ENCODE measurements at places on chromosomes 2 and 18.
A peak's percentile ranks its signal among the peaks of the same experiment; 100 is the strongest.

GRCh38 chr2:236254674-236255073, 9.5 kb downstream of the ASB18 start:
- no peak for DNase-seq

DNA sequence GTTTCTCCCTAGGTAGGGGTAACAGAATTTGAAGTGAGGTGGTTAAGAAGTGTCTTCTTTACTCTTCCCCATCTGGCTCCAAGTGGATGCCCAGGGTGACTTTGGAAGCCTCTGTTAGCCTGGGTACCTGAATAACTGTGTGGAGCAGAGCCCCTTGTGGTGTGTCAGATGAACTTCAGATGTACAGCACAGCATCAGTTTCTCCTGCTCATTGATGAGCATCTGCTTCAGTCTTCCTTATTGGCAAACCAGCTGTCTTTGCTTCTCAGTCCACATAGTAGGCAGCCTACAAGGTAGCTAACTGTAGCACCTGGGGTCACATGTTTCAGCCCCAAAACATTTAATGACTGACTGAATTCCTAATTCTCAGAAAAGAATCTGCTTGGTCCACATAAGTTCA, 56.2 kb upstream of the ATP8B1 start:
- no peak for DNase-seq

- no peak for DNase-seq
Measured at GRCh38 chr2:38975042-38975441, 85.4 kb downstream of the ARHGEF33 start.

DNA sequence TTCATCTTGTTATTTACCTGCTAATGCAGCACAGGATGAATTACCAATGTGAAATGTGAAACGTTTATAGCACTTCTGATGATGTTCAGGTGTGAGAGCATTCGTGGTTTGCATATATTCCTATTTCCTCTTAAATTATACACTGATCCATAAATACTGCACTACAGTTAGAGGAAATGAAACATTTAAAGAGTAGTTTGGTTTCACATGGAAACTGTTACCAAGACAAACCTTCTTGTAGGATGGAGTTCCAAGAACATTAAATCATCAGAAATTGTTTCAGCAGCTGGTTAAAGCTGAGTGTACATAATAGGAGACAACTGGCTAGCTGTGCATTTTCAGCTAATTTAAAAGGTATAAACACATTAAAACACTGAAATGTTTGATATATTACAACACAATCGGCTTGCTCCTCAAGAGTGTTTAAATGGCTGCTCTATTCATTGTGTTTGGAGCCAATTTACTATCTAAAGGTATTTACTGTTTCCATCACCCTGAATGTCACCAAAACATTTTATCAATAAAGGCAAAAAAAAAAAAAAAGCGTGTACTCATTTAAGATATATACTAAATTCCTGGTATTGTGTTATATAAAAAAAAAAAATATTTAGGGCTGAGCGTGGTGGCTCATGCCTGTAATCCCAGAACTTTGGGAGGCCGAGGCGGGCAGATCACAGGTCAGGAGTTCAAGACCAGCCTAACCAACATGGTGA, 100.6 kb downstream of the DYM start:
- no peak for DNase-seq

- no peak for DNase-seq
Measured at GRCh38 chr2:44170311-44170717, 1.6 kb downstream of the PPM1B start.

DNA sequence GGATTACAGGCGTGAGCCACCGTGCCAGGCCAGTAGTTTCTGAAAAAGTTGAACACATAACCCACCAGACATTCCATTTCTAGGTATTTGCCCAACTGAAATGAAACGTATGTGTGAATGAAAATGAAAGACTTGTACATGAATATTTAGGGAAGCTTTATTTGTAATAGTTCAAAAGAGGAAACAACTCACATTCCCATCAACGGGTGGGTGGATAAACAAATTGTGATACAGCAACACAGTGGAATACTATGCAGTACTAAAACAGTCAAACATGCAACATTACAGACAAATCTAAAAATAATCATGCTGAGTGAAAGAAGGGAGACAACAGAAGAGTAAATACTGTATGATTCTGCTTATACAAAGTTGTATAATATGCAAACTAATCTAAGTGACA, 46.8 kb downstream of the TMEM131 start:
- DNase-seq, result no peak

DNA sequence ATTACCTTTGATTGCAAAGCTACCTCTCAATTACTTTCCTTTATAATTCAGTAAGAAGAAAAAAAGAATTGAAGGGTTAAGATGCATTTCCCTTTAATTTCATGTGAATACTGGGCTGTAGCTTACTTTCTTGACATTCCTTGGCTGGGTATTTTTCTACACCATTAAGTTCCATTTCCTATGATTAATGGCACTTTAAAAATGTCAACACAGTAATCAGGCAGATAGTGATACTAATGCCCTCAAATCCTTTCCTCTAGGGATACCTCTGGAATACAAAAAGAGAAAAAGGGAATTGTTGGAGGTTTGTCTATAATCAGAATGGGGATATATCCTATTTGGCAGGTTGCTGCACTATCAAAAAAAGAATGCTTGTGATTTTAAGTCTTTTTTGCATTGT, 216.9 kb downstream of the SRBD1 start:
- no peak for DNase-seq

- DNase-seq, result no peak
Measured at GRCh38 chr2:129849559-129850160, 129.8 kb upstream of the RAB6C start.

- peak; percentile 46 for DNase-seq
Measured at GRCh38 chr2:109128616-109129355, at the start of gene SH3RF3. SH3RF3 (plus strand) TSS chr2:109129205.

DNA sequence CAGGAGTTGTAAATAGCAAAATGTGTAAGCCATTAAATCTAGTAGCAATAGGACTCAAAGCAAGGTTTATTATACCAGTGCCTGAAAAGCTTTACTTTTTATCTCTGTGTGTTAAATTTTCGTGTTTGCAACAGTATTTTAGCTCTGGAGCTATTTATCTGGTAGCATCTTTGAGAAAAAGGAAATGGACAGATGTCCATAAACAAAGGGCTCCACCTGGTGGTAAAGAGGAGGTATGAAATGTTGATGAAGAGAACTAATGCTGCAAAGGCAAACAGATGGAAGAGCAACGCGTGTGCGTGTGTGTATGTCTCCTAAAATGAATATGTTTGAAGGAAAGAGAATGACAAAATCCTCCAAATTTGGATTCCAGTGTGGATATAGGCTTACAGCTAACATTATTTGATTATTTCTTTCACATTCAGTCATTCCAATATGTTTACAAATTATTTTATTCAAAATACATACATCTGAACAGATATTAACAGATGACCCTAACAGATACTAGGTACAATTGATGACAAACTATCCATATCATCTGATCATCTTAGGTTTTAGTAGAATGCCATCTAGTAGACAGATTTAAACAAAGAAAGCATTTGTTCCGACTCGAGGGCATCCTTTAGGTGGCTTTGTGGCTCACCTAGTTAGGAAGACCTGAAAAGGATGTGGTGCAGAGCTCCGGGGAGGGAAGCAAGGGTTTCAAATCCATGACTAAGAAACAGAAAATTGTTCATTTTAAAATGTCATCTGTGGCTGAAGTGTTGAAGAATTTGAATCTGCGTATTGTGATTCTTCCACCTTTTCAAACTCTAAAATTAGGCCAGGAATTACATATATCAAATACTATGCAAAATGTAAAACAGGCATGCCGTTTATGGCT, 383.3 kb downstream of the MTX2 start:
- DNase-seq, result no peak

DNA sequence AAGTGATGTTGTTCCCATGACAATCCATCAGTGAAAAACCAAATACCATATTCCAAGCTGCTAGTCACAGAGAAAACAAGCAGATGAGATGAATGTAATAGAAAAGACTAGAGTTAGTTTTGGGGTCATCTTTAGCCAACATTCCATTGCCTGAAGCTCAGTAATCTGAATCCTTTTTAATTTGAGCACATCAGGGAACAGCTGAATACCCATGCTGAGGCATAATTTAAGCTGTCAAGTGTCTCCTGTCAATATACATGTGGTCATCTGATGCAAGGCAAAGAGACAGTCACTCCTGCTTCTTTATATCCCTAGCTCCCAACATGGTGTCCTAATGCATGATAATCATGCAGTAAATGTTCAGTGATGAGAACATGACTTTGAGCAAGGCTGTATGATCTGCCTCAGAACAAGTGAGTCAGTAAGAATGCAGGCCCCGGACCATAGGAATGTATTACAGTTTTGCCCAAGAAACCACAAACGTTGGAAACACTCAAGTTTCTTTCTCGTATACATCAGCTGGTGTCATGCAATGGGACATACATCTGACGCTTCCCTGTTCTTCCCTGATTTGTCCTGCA, 48.0 kb downstream of the CDK15 start:
- DNase-seq, result no peak

GRCh38 chr2:172106108-172106961, 3.6 kb upstream of the DLX2 start:
- peak; percentile 62 for DNase-seq

DNA sequence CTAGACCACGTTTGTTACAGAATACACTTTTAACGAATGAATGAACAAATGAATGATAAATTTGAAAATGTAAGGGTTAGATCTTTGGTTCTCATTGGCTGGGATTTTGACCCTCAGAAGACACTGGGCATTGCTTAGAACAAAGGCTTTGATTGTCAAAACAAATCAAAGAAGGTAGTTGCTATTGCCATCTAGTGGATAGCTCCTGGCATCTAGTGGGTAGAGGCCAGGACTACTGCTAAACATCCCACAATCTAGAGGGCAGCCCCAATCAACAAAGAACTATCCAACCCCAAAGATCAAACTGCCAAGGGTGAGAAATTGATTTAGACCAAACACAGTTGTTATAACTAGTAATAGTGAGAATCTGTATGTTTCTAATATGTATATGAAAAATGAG, 552.3 kb downstream of the KCNJ3 start:
- DNase-seq, result no peak

GRCh38 chr18:36448384-36449290, 151.1 kb downstream of the FHOD3 start:
- DNase-seq, result no peak

DNA sequence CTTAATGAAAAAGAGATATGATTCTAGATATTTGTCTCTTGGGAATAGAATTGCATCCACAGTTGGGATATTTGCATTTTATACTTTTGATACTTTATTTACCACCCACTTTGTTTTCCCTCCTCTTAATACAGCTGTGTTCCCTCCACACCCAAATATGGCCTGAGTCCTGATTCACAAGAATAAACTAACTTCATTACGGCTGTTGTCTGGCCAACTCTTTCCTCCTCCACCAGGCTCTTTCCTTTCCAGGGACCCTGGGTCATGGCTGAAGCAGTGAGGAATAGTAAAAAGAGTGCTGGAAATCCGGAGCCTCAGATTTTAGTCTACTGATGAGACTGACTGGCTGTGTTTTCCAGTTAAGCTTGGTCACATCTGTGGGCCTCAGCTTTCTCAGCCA, 48.4 kb upstream of the STAM2 start:
- no peak for DNase-seq

DNA sequence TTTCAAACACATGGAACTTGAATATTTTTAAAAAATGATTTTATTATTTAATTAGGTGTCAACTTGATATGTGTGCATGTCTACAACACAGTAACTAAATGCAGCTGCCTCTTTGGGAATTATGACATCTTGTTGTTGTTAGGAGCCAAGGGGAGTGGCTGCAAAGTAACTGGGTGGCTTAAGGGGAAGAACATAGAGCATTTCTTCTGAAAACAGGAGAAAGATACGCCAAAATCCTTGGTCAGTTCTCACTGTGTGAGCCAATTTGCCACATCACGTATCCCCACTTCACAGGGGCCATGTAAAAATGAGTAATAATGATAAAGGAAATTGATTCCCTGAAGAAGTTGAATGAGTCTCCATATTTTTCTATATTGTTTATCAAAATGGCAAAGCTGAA, 309.8 kb upstream of the COL3A1 start:
- no peak for DNase-seq

- DNase-seq, result no peak
Measured at GRCh38 chr2:65846989-65847678, 414.7 kb upstream of the SPRED2 start.

DNA sequence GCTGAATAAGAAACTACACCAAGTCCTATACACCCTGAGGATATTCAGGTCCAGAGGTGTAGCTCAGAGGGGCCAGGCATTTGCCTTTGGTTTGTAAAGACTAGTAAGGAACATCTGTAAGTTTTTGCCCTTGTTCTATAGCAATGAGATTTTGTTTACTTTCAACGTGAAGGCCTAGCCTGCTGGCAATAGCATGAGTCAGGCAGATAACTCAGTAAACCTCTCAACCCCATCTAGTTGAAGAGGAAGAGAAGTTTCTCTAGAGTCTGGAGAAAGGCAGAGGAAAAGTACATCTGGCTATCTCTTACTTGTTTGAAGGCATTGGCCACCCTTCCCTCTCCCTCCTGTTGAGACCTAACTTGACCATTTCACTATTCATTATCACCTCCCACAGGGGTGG, 70.3 kb upstream of the ZNF521 start:
- DNase-seq, result no peak

- no peak for DNase-seq
Measured at GRCh38 chr2:172969609-172970008, 106.0 kb upstream of the MAP3K20 start.

DNA sequence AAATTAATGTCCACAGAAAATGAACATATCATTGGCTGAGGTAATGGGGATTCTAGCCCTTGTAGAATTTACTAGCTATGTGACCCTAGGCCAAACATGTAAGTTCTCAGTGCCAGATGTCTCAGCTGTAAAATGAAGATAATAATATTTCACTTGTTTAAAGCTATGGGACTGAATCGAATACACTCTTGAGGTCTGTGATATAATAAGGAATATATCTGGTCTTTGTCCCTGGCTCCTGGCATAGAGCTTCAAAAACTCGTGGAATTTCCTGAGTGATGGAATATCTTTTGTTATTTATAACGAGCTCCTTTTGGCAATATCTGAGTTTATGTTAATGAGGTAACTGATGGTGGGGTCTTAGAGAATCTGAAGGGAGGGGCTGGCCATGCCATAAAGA, 201.4 kb upstream of the CYP26B1 start:
- DNase-seq, result no peak

GRCh38 chr2:24857746-24858145, 62.3 kb downstream of the ADCY3 start:
- no peak for DNase-seq

DNA sequence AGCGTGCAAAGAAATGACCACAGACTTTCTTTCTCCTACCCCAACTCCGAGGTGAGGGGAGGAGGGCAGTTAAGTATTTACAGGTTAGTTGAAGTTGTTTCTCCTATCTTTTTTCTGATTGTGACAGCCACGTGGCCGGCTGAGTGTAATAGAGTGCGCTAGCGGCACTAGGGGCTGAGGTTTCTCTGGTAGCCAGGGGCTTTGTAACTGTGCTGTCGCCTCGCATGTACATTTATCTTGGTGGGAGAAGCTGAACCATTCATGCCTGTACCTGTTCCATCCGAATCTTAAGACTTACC, 214.1 kb upstream of the STON1 start:
- DNase-seq, result peak; percentile 58
